Kasumi-1 (cell line): ENCODE measurements at places on chromosomes 5 and 9.

GRCh38 chr5:140408750-140409241, 7.2 kb downstream of the ANKHD1 start:
- no peak for DNase-seq

- DNase-seq = no peak
Observed at GRCh38 chr5:119913425-119913824, 284.1 kb downstream of the FAM170A start.

- no peak for DNase-seq
Observed at GRCh38 chr5:149341876-149342275, 3.4 kb upstream of the GRPEL2 start.

DNA sequence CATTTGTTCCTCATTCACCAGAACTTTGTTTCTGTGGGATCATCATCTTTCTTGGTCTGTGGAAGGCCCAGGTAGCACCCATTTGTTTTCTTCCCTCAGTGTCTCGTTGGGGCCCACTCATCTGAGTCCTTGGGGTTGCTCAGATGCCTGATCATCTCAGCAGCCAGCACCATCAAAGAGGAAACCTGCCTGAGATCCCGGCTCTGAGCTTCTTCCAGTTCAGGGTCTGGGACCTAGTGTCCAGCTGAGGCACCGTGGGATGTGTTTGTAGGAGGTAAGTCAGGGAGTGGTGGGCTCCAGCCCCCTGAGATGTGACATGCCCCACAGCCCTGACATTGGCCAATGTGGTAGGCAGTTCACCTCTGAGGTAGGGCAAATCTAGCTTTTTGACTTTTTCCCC, 9.4 kb upstream of the CD180 start:
- DNase-seq = no peak

- DNase-seq = no peak
Observed at GRCh38 chr5:33800241-33800950, 91.4 kb downstream of the ADAMTS12 start.

DNA sequence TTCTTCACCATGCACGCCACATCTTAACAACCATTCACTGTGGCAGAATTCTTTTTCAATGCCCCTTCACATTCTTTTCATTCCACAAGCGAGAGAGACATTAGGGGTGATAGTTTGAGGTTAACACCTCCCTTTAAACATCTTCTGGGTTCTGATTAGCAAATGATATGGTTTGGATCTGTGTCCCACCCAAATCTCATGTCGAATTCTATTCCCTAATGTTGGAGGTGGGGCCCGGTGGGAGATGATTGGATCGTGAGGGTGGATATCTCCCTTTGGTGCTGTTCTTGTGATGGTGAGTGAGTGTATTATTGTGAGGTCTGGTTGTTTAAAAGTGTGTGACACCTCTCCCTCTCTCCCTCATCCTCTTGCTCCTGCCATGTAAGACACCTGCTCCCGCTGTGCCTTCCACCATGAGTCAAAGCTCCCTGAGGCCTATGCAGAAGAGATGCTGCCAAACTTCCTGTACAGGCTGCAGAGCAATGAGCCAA, 46.1 kb upstream of the RAI14 start:
- no peak for DNase-seq

DNA sequence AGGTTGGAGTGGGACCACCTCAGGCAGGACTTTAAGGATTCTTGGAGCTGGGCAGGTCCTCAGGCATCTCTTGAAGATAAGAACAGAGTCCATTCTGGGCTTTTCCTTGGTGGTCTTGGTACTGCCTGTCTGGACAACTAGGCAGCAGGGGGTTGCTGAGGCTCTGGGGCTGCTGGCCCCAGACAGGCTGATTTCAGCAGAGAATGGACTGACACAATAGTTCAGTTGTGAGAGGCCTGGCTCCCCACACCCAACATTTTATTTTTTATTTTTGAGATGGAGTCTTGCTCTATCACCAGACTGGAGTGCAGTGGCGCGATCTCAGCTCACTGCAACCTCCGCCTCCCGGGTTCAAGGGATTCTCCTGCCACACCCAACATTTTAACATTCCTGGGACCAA, 4.6 kb downstream of the ANGPTL2 start:
- DNase-seq = no peak

DNA sequence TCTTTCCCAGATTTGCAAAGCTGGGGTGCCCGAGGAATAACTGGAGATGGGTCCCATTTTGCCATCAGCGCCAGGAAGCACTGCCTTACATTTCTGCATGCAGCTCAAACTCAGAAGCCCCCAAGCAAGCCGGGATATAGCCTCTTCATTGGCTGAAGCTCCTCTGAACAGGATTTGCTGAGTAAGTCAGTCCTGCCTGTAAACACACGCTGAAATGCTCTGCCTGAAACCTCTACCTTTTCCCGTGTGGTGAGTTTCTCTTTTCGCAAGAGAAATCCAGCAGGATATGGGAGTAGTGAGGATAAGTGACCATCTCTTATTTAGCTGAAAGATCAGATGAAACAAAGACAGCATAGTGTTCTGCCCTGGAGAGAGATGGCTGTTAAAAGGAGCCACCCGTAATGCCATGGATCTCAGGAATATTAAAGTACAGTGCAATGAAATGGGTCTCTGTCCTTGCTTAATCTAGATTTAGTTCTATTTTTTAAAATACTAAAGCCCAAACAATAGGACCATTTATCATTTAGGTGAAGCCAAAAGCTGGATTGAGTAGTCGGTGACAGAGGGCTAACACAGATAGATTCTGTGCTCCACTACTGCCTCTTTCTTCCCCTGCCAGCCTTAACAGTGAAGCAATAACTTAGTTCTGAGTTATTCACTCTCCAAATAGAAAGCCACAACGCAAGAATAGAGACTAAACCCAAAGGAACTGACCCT, 177.5 kb upstream of the PPP2R2B start:
- DNase-seq = no peak

GRCh38 chr9:109010746-109011145, 2.6 kb downstream of the CTNNAL1 start:
- no peak for DNase-seq

DNA sequence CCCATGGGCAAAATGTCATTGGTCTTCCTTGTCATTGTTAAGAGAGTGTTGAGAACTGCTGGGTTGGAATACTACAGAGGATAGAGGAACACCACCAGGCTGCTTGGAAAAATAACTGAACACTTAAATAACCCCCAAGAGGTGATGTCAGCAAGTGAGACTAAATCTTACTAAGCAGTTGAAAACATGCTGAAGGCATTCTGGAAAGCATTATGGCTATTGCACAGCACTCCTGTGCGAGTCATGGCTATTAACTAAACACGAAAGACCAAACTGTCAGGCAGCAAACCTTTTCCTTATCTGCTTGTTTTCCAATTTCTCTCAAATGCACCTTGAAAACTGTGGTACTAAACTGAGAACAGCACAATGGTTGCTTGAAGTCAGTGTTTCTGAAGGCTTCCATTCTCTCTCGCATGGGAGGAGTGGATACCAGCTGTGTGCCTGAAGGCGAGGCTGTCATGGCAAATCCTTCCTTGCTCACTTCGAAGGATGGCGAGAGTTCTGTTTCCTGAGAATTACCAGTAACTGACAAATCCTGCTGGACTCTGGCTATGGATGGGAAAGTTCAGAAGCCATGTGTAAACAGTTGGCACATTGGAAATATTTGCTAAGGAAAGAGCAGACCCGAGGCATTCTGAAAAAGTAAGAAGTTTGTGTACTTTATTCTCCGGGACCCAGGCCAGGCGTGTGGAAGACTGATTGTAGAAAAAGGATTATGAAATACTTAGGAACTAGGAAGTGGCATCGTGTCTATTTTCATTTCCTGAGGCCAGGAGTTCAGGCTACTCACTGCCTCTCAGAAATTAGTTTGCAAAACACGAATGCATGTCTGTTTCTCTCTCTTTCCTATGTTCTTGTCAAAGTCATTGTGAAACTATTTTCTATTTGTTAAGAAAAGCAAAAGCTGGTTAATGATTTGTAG, 182.1 kb downstream of the DMRT2 start:
- DNase-seq = peak; percentile 0

- DNase-seq = no peak
Observed at GRCh38 chr5:32390819-32391591, 53.5 kb downstream of the ZFR start.

GRCh38 chr5:139951296-139951924, 91.7 kb downstream of the NRG2 start:
- no peak for DNase-seq

DNA sequence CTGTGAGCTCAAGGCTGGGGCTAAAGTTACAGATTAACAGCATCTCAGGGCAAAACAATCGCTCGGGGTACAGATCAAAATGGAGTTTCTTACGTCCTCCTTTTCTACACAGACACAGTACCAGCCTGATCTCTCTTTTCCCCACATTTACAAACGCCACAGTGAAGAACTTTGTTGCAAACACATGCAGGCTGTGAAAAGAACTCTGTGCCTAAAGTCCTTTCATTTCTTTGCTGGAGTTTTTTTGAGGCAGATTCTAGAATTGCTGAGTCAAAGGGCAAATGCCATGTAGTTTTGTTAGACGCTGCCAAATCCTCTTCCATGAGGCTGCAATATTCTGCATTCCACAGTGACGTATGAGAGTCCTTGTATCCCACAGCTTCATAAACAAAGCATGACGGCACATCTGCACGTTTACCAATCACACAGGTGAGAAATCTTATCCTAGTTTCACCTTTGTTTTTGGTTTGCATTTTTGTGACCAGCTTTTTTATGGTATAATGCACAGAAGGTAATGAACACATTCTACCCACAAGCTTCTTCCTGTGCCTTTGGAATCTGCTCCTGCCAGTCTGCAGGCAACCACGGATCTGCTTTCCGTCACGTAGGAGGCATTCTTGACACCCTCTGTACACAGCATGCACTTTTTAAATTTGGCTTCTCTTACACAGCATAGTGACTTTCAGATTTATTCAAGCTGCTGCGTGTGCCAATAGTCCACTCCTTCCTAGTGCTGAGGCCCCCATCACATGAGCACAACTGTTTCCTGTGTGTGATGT, 44.6 kb upstream of the LPCAT1 start:
- no peak for DNase-seq

GRCh38 chr9:95461448-95462248, 55.1 kb downstream of the PTCH1 start:
- DNase-seq = no peak

DNA sequence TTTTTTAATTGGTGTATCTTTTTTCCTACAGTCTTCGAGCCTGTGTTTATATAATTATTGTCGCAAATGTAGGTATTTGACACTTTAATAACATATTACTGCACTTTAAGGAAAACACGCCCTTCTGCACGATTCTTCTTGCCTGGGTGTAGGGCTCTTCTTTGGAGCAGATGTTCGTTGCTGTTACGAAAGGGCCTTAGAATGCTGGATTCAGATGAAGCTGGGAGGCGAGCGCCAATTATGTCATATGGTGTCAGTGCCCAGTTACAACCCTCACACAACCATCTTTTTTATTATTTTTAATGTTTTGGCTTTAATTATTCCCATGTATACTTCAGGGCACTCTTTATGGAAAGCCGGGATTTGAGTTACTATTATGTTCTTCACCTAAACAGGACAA, 553.0 kb downstream of the EBF1 start:
- DNase-seq = no peak

DNA sequence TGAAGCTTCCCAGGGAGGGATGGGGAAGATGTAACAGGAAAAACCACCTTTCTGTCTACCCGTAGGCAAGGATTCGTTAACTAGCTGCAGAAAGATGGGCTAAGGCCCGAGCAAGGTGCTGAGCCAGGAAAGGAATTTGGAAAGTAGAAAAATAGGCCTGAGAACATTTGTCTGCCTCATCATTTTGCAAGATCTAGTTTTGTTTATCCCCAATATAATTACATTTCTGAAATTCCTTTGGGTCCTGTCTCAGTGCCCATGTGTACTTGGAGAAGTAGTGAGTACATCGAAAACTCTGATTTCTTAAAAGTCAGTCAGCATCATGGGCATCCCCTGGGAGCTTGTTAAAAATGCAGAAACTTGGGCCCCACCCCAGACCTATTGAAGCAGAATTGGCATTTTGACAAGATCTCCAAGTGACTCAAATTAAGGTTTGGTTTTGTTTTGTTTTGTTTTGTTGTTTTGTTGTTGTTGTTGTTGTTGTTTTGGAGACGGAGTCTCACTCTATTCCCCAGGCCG, 52.1 kb upstream of the CEMIP2 start:
- no peak for DNase-seq

GRCh38 chr5:92309336-92309991, 926.3 kb upstream of the ARRDC3 start:
- peak; percentile 51 for DNase-seq

DNA sequence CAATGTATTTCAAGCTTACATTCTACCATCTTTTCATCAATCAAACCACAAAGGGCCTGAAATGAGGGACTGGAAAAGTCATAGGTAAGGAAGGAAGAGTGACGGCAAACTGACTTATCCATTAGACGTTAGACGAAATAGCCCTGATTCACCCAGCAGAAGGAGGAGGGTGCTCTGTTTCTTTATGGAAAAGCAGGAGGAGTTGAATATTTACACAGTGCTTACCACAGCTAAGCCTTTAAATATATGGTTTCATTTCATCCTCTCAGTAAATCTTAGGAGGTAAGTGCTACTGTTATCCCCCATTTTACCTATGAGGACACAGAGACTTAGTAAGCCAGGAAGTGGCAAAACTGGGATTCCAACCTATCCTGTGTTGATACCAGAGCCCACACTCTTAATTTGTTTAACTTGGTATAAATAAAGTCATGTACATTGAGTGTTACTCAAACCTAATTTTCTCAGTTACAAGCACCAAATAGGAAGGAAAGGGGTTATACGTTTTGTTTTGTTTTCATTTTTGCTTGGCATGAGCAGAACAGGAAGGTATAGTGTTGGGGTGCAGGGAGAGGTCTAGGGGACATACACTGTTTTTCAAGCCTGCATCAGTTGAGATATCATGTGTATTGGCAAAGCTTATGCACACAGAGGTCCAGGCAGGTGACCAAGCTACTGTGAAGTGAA, 98.1 kb upstream of the IFNK start:
- DNase-seq = no peak

- no peak for DNase-seq
Observed at GRCh38 chr9:27379311-27380251, 82.6 kb upstream of the EQTN start.

DNA sequence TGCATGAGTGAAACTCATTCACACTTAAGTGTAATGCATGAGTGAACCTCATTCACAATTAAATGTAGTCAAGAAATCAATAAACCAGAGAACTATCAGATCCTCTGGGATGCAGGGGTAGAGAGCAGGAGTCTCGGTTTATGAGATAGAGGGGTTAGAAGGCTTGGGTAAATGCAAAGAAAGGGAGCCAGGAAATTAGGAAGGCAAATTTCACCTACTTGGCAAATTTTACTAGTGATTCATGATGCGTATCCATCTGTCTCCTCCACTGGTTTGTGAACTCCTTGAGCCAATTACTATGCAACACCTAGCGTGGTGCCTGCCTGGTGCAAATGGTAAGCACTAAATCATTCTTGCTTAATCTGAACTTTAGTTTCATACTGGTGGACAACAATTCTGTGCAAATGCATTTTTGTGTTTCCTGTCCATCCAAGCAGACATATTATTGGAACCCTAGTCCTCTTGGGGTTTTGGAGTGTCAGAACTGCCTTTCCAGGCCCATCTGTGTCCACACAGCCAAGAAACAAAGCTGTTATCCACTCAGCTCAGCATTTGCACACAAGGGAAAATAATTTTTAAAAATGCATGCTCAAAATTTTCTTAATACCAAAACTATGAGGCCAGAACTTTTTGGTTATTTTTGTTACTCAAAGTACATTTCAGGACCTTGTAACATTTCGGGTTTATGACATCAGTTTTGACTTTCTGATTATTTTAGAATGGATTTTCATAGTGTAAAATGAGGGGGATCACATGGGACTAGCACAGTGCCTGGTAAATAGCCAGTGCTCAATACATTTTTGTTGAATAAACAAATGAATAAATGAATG, 5.2 kb downstream of the HAPLN1 start:
- DNase-seq = no peak
